ENCODE measurements at places on chromosomes 3 and 15.
A peak's percentile ranks its signal among the peaks of the same experiment; 100 is the strongest.

GRCh38 chr3:117193390-117193789 is 483.8 kb downstream of the TUSC7 start:
- no peak for DNase-seq

DNA sequence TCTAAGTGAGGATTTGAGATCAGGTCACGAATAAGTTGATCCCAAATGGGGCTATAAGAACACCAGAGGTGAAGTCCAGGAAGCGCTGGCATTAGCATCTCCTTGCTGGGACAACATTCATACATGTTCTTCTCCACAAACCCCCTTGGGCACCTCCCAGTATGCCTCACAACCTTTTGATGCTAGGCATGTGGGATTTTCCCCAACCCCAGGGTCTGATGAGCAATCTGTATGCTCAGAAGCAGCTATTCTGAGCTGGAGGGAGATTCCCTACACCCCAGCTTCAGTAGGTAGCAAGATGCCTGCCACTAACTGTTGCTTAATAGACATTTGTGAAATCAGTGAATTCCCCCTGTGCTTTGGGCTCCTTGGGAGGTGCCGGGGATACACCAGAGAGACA is 32.2 kb downstream of the SLC6A11 start:
- no peak for DNase-seq

DNA sequence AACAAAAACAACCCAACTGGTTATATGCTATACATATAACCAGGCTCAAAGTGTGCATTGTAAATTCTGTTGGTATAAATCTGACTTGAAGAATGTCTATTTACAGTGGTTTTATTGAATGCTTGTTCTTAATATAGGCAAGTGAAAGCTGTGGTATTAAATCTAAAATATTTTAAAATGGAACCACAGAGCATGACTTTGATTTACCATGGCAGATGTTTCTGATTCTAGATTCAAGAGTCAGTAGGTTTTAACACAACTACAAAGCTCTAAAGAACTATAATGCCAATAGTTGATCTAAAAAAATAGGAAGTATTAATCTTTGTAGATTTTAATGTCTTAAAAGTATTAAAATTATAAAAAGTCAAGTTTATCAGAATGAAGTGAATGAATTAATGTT is 141.9 kb upstream of the PLSCR5 start:
- DNase-seq: no peak

GRCh38 chr3:4850211-4850927 is 128.9 kb upstream of the BHLHE40 start:
- no peak for DNase-seq

GRCh38 chr3:120348065-120348990 is 826 bp downstream of the LRRC58 start:
- DNase-seq: peak; percentile 40

GRCh38 chr3:65761446-65762234 is 277.1 kb downstream of the MAGI1 start:
- DNase-seq: no peak

- no peak for DNase-seq
These were observed 642.5 kb downstream of the GRM7 start for GRCh38 chr3:7503431-7503830.

DNA sequence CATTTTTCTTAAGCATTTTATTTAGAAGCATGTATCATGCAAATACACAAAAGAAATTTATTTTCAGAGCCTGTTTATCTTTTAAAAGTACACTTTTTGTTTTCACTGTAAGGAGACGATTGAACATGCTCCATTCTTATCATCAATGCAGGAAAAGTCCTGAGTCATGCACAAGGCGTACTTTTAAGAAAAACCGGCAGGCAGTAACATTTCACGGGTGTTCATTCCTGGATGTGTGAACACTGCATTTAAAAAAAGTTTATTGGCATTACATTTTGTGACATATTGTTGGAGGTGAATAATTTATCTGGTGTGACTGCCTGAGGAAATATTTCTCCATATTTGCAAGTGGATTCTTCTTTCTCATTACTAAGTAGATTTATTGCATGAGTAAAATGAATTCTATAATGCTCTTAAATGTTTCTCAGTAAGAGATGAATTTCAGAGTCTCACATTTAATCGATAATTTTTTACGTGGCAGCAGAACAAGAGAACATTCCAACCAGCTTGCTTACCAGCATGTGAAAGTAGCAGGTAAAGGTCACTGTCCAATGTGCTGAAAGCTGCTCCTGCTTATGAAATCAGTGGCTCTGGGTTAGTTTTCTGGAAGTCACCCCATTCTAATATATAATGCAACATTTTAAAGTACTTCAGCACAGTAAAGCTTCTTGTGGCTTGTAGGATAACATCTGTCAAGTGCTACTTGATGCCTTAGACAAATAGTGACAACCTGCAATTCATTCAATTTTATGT is 87.0 kb downstream of the SV2B start:
- no peak for DNase-seq

DNA sequence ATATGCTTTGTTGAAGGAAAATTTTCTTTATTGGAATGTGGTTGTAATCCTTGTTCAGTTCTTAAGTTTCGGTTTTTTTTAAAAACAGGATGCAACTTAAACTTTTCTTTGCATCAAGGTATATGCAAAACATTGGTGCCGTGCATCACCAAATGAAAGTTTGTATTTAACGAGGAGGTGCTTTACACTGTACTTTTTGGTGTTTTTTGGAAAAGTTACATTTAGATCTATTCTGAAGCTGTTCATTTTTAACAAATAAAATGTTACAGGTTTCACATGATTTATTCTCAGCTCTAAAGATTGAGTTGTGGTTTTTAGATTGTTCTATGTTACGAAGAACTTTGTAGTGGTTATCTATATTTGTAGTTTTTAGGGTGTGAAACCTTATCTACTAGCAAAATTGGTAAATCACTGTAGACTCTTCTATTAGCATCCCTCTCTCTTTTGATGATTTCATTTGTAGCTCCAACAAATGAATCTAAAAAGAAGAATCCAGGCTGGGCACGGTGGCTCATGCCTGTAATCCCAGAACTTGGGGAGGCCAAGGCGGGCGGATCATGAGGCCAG is 7.0 kb upstream of the LRCH3 start:
- DNase-seq: no peak

- no peak for DNase-seq
These were observed 57.7 kb upstream of the AADACL2 start for GRCh38 chr3:151675858-151676615.

- no peak for DNase-seq
These were observed 438.9 kb upstream of the ARRDC4 start for GRCh38 chr15:97521381-97522285.

GRCh38 chr3:15065550-15066007 is 464 bp upstream of the MRPS25 start:
- DNase-seq: no peak

- no peak for DNase-seq
These were observed 74.2 kb downstream of the DPPA2 start for GRCh38 chr3:109242187-109242523.

GRCh38 chr15:51299187-51300015 is 39.0 kb downstream of the CYP19A1 start:
- DNase-seq: no peak

DNA sequence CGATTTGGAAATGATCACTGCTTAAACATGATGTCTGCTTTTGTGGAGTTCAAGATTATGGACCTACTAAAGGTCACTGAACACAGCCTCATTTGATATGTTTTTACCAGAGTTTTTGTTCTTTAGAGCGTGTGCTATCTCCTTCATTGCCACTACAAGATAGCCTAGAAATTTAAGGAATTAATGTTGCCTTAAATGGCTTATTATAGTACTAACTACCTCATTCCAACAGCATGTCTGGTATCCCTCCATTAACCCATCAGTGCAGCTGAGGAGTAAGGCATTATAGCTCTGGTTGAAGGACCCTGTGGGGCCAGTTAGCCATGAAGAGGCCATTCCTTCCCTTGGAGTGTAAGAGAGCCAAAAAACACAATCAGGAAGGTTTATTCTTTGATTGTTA is 2.3 kb upstream of the FAM43A start:
- DNase-seq: no peak

DNA sequence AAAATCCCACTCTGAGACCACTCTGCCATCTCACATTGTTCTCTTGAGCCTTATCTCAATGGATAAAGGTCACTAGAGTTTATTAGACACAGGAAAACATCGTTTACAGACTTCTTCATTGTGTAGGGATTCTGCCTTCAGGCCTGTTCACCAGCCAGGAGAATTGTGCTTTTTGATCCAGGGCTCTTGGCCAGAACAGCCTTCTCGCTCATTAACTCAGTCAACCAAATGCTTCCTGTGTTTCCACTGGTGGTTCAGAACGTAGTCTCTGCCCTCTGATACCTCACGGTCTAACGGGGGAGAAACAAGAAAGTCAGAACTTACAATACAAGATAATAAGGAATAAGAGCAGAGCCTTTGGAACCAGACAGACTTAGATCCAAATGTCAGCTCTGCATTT is 54.2 kb upstream of the TSEN2 start:
- no peak for DNase-seq

DNA sequence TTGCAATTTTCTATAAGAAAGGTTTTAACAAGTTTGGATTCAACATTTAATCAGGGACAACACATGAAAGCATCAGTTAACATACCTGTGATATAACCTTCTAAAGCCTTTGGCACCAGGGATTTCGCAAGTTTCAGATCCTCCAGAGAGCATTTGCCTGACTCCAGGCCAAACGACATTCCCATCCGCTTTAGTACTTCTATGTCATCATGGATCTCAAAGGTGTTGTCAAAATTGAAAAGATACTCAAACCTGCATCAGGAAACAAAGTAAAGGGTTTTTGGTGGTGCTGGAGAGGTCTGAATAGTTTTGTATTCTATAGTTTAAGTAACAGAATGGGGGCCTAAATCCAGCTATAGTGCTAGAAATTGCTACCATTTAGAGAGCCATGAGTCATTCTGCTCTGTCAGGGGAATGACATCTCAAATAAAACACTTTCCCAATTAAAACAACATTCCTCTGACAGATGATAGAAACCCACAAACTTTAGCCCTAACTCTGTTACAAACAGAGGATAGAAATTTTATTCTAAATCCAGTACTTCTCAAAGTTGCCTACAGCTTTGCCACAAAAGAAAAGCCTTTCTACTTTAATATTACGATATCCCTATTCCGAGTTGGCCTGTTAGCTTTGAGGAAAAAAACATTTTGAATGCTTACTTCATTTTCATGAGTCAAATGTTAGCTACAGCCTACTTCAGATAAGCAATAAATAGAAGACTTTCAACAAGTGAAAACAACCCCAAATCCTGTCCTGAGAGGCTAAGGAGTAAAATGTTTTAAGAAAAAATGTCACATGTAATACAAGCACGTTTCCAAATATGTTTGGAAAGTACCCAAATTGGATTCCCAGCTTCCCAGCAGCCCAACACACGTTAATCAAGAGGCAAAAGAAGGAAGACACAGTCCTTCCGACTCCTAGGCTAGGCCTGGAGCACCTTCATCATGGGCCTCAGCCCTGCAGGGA is 83.4 kb downstream of the ATP1B3 start:
- DNase-seq: no peak

- peak; percentile 20 for DNase-seq
These were observed 795 bp upstream of the SCAANT1 start for GRCh38 chr3:63912768-63913588.

- no peak for DNase-seq
These were observed 21.3 kb upstream of the PLCH1 start for GRCh38 chr3:155766206-155766605.

GRCh38 chr3:140395134-140396075 is 282.5 kb upstream of the TRIM42 start:
- no peak for DNase-seq

- DNase-seq: no peak
These were observed 1008.8 kb downstream of the ROBO2 start for GRCh38 chr3:78048698-78049097.

- no peak for DNase-seq
These were observed 166.4 kb downstream of the CADPS start for GRCh38 chr3:62708638-62709373.

GRCh38 chr3:165389653-165390052 is 193.5 kb upstream of the SLITRK3 start:
- no peak for DNase-seq

DNA sequence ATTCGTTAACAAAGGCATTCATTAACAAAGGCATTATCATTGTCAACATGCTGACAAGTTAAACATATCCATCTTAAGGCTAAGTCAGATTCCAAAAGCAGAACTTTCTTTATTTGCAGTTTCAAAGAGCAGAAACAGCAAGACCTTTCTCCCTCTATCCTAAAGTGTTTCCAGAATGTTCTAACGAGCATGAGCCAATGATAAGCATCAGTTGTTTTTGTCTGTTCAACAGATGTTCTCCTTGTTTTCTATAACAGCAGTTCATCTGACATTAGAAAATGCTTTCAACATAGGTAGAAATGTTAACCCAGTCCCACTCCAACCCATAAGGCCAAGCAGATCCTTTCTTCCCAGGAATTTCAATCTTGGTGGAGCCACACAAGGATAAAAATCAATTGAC is 77.6 kb upstream of the POMGNT2 start:
- DNase-seq: no peak

DNA sequence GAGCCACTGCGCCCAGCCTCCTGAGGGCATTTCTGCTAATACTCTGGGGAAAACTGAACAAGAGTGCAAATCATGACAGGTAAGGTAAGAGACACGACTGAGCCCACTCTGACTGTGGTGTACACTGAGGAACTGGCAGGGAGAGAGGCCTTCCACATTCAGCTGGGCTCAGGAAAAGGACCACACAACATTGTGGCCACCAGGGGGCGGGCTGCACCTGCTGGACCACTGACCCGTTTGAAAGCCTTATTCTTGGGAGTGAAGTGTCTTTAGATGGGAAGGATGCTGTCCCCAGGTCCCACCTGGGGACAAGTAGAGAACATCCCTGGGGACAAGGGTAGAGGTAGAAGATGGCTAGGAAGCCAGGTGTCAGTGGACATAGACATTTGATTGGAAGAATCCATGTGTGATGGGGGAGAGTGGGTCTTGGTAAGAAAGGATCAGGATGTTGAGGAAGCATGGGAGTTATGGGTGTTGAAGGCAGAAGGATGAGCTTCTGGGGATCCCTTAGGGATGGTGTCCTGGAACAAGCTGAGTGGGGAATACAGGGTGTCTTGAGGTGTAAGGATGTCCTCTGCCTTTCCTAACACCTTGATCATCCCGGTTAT is 6.2 kb upstream of the CTDSPL start:
- DNase-seq: peak; percentile 52

GRCh38 chr3:47227678-47228077 is 54.9 kb downstream of the KIF9 start:
- no peak for DNase-seq

DNA sequence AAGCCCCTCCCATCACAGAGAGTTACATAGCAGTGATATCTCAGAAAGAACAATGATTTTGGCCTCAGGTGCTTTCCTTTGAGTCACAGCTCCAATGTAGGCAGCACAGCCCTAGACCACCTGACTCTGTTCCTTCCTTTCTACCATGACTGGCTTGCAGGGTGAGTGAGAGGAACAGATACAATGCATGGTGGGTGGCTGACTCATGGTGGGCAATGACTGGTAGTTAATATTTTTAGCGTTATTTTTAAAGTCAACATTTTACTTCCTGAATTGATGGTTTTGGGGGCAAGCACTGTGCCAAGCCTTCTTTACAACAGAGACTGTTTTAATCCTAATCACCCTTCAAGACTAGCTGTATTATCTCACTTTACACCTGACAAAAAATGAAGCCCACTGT is 32.8 kb upstream of the ST3GAL6 start:
- no peak for DNase-seq
